ENCODE measurements at places on chromosomes 7 and 10.

- no peak for DNase-seq
Observed at GRCh38 chr7:129122751-129123509, 21.6 kb upstream of the TSPAN33 start.

DNA sequence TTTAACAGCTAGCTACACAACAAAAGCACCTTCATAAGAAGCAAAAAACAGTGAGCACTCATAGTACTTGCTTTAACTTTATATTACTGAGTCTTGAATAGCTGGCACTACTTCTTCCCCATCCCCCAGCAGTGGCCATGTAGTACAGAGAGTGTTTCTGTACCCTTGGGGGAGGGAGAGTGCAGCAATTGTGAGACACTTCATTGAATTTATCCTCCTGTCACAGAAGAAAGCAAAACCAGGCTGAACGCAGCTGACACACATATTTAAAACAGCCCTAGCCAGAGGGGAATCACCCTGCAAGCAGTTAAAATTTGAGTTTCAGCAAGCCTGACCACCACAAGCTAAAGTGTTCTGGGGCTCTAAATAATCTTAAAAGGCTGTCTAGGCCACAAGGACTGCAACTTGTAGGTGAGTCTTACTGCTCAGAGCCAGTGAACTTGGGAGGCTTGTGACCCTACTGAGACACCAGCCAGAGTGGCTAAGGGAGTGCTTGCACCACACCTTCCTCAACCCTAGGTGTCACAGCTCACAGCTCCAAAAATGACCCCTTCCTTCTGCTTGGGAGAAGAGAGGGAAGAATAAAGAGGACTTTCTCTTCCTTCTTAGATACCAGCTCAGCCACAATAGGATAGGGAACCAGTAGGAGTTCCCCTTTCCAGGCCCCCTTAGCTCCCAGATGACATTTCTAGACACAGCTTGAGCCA lies 97.7 kb upstream of the MEOX2 start:
- no peak for DNase-seq

GRCh38 chr10:100368721-100369120 lies 21.7 kb downstream of the SCD start:
- no peak for DNase-seq

GRCh38 chr10:35907548-35907947 lies 265.5 kb upstream of the FZD8 start:
- DNase-seq, result no peak

GRCh38 chr7:2775785-2776184 lies 68.3 kb downstream of the GNA12 start:
- no peak for DNase-seq

- DNase-seq, result no peak
Observed at GRCh38 chr10:132632091-132632561, 94.5 kb downstream of the INPP5A start.

DNA sequence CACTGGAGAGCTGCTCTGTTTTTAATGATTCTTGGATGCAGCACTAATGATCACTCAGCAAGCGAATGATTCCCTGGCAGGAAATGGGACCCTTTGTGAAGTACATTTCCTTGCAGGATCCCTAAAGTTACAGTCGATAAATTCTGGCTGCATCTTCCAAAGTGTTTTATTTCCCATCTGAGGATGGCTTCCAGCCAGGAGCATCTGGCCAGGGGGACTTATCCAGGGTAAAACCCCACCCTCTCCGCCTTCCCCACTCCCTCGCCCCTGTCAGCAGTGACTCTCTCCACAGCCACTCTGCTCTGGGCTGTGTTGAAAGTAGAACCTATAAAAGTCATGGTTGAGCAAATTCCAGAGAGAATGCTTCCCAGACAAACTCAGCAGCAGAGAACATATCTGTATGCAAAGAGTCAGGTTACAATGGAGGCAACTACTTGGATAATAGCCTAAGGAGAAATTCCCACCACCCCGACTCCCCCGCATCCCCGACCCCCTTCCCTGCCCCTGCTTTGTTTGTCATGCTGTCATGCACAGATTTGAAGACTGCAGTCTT lies 111.0 kb upstream of the ANLN start:
- DNase-seq, result peak; percentile 69

- no peak for DNase-seq
Observed at GRCh38 chr10:19918794-19919193, 102.6 kb downstream of the PLXDC2 start.

DNA sequence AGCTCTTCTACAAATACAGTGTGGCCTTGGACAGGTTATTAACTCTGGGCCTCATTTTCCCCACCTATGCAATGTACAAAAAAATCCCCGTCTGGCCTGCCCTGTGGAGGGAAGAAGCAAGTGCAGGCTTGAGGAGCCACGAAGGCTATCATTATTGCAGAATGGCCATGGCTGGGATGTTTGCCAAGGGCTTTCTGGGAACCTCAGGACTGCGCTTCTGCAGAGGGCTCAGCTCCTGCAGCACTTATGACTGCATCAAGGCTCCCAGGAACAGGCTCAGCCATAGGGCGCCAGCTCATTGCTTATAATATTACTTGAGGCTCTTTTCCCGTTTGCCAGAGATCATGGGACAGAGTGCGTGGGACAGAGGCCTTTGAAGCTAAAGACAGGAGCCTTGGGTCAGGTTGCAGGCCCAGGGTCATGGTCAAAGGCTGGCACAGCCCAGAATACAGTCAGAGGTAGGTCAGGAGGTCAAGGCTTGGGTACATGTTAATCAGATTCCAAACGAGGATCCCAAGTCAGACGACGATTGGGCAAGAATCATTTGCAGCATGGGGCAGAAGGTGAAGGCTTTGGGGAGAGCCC lies 20.6 kb upstream of the C10orf105 start:
- no peak for DNase-seq

- no peak for DNase-seq
Observed at GRCh38 chr7:134351424-134351823, 34.7 kb upstream of the SLC35B4 start.

DNA sequence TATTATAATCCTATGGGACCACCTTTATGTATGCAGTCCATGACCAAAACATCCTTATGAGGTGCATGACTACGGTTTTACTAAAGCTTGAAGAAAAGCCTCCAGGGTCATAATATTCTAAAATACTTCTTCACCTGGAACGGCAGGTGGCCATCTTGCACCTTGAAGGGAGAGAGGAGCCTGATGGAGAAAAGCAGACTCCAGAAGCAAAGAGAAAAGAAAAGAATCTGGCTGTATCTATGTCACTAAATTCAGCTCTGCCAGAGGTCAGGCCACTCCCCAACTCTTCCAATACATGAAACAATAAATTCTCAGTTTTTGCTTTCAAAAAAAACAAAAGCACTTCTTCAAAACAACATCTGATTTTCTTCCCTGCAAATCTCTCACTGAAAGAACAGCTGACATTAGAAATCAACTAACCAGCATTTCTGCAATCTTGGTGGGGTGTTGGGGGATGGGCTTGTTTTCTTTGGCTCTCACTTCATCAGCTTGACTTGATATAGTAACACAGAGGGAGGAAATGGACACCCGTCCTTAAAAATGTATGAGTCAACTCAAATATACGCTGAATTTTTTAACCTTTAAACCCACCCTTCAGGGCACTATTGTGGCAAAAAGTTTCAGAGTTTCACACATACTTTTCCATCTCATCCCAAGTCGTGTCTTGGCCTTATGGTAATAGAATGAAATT lies 21.7 kb downstream of the HIBADH start:
- DNase-seq, result peak; percentile 20

- peak; percentile 17 for DNase-seq
Observed at GRCh38 chr7:150898475-150899011, 46.2 kb downstream of the AOC1 start.

GRCh38 chr10:69500864-69501468 lies 49.7 kb downstream of the TSPAN15 start:
- no peak for DNase-seq

- DNase-seq, result no peak
Observed at GRCh38 chr7:151244196-151244840, 4.2 kb downstream of the SMARCD3 start.

DNA sequence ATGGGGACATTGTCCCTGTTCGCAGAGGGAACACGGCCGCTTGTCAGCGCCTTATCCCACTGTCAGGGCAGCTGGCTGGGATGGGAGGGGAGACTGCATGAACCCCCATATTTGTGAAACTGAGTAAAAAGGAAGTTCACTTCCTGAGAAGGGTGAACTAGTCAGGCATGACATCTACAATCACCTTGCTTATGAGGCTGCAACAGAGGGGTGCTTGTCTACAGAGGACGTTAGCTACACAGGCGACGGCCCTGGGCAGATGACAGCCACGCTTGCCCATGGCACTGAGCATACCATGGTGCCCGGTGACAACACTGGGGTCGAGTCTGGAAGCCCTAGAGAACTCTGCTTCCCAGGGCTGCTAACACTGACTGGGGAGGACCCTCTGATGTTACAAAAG lies 46.0 kb upstream of the KDM7A start:
- no peak for DNase-seq

Data from AG09309 (cell line).